Left lobe of liver (tissue), 2 donors: ENCODE measurements at places on chromosomes 16 and 17. TPM values are rescaled to one million over a fixed set of nuclear protein-coding genes. Genes with fewer than 3 reads are reported as not detected.

STUB1 gene
- 56.2 TPM for total RNA-seq

TMIGD1 gene
- not detected for total RNA-seq

DNA sequence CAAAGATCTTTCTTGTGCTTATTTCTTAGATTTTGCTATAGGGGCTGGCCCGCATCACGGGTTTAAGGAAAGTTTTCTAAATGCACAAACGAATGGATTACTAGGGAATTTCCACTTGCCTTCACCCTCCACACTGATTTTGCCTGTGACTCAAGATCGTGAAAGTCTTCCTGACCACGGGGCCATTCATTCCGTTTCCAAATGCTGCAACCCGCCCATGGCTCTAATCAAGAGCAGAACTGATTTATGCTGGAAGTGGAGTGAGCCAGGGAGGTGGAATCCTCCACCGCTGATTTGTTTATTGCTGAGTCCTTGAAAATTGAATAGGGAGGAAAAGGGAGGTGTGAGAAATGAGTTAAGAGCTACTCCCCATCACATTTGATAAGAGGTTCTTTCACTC, 52.4 kb downstream of the CA10 start:
- no peak for DNase-seq

GRCh38 chr16:997440-998051, 16.0 kb downstream of the SOX8 start:
- DNase-seq = no peak

DNA sequence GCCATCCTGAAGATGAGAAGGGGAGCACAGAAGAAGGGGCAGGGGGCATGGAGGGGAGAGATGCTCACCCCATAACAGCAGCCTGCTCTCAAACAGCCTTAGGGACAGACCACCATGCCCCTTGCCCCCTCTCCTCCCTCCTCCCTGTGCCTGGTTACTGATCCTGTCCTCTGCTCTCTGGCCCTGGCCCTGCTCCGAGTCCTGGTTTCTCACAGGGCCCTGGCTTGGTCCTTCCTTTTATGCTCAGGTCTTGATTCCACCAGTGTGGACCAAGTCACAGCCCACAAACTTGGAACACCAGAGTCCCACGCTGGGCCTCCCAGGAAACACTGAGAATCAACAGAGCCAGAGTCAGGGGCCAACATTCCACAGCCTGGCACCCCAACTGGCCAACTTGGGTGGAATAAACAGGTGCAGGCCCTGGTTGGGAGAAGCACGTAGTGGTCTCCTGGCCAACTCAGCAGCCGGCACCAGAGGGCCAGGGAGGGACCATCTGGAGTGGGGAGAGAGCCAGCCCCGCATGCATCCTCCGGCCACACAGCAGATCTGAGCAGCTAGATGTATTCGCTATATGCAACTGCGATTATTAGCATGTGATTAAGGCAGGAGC, 44.9 kb upstream of the CDC42EP4 start:
- no peak for DNase-seq

DNA sequence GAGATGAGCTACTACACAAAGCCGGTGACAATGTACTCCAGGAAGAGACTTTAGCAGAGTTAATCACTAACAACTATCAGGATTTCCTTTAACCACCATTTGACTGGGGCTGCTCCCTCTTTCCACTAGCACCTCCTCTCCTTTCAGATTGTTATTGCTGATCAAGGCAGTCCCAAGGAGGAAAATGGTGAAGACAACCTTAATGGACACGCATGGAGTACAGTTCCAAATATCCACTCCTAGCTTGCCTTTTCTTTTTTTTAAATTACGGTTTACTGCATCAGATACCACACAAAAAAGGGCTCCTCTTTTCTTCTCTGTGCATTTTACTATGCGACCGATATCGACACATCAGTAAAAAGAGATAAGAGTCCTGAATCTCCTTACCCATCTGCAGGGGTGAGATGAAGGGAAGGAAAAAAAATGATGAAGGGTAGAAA, 30.9 kb downstream of the FAM222B start:
- DNase-seq = no peak

- DNase-seq = no peak
These were observed 6.1 kb downstream of the ARHGAP27 start for GRCh38 chr17:45426561-45426960.

GRCh38 chr17:3805581-3805980, 4.6 kb upstream of the ITGAE start:
- DNase-seq = peak; percentile 41

- no peak for DNase-seq
These were observed 668.8 kb downstream of the WWOX start for GRCh38 chr16:78768226-78768625.

DNA sequence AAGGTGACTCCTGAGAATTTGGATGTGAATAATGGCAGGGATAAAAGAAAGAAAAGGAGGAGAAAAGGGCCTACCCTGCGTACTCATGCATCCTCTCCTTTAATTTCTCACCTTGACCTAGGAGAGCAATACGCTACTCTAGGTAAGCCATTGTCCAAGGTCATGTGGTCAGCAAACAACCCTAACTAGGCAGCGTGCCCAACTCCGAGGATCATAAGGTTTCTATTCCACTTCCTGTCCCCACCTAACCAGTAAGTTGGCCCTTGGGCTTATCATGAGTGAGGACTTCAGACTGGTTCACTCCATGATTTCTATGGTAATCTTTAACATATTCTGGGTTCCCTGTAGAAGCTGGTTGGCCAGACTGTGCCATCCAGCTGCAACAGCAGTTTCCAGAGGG, 315.1 kb upstream of the CCL2 start:
- DNase-seq = no peak

DNA sequence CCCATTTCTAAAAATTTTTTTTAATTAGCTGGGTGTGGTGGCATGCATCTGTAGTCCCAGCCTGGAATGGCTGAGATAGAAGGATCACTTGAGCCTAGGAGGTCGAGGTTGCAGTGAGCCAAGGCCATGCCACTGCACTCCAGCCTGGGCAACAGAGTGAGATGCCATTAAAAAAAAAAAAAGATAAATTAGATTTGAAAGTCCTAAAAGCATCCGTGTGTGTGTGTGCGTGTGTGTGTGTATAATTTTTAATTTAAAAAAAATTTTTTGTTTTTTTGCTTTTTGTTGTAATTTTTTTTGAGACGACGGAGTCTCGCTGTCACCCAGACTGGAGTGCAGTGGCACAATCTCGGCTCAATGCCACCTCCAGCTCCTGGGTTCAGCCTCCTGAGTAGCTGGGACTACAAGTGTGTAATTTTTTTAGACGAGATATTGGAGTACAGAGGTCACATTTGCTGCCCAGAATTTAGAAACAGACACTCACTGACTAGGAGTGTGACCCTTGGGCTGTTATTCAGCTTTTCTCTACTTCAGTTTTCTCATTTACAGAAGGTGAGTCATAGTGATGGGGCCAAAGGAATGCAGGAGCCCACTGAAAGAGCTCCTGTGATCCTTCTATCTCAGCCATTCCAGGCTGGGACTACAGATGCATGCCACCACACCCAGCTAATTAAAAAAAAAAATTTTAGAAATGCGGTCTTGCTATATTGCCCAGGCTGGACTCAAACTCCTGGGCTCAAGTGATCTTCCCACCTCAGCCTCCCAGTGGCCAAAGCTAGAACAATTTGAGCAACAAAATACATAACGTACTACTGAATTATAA, 25.5 kb upstream of the TBX4 start:
- DNase-seq = no peak

DNA sequence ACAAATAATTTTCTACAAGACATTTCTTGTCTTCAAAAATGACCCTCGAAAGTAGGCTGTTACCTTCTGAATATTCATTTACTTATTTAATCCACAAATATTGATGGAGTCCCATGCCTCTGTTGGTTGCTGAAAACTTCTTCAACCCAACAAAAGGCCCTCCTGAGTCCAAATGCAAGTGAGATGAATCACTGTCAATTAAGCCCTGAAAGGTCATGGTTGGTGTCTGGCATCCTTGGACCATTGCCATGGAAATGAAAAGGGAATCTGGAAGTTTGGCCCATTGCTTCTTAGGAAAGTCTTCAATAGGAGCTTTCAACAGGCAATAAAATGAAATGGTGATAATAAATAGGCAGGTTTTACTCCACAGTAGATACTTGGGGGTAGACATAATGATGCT, 364.7 kb upstream of the DYNLRB2 start:
- DNase-seq = no peak

- no peak for DNase-seq
These were observed 14.2 kb upstream of the CD300A start for GRCh38 chr17:74452033-74452840.

GRCh38 chr17:76480632-76481031, 13.2 kb downstream of the AANAT start:
- no peak for DNase-seq

DNA sequence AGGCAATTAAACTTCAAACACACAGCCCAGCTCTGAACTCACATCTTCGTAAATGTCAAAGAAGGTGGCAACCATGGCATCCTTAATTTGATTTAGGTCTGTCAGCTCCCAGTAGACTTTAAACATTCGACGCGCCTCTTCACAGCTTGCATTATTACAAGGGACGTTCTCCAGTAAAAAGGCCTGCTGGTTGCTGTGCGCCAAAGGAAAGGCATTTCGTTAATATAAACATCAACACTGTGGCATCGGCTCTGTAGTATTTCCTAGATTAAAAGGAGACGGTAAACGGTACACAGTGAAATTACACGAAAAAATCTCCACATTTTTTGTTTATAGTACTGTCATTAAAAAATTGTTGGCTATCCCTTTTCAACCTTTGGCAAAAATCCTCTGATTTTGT, 116.8 kb upstream of the NETO2 start:
- DNase-seq = no peak
